NCI-H526 treated with DMSO at 0.1 percent for 48 hours (cell line): ENCODE measurements at places on chromosomes 2 and 18.
A peak's percentile ranks its signal among the peaks of the same experiment; 100 is the strongest.

- no peak for DNase-seq
Observed at GRCh38 chr2:143357966-143358365, 228.7 kb downstream of the ARHGAP15 start.

GRCh38 chr2:39306626-39307025, 62.9 kb upstream of the CDKL4 start:
- DNase-seq, result no peak

GRCh38 chr2:199456383-199457146, 1.2 kb downstream of the SATB2 start:
- peak; percentile 18 for DNase-seq

- no peak for DNase-seq
Observed at GRCh38 chr18:11808001-11808855, 43.0 kb upstream of the CHMP1B start.

DNA sequence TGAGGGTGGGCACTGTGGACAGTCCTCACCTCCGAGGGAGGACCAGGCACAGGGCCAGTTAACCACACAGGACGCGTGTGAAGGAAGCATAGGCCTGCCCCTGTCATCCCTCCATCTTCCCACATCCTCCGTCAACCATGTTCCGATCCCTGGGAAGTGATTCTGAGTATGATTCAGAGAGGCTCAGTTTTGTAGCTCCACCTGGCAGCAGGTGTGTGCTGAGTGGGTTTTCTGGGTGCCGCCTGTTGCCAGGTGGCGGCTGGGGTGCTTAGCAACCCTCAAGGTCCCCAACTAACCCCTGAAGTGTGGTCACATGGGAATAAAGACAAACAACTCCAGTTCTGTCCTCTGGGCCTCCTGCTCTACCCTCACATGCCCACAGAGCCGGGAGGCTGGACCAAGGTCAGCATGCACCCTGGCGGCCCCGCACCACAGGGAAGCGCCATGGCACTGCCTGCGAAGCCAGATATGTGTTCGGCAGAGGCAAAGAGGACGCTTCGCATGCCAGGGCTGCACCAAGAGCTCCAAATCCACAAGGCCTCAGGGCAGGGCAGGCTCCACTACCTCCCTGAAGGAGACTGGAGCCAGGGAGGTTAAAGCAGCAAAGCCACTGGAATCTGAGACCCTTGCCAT, 60.0 kb downstream of the ADCY3 start:
- no peak for DNase-seq

DNA sequence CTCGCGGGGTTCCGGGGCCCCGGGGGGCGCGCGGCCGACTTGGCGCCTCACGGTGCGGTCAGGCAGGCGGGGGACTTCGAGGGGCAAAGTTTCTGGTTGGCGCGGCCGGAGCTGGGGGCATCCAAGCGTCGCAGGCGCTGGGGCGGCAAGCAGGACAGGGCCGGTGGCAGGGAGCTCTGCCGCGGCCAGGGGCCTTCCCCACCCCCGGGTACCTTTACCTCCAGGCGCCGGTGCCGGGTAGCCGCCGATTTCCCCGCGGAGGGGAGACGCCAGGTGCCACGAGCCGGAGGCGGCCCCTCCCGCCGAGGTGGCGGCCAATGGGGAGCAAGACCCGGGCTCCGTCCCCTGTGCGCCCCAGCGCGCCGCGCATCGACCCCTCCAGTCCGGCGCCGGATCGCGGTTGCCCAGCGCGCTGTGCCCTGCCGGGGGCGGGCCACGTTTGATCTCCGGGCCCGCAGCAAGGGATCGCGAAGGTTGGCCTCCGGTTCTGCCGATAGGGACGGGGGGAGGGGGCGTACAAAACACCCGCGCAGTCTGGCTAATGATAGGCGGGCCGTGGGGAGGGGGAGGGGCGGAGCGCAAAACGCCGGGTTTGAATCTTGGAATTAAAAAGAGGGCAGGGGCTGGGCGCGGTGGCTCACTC, at the start of gene ST8SIA5:
TSS of gene ST8SIA5 (minus strand) at position 495 of the 643 bp plus-strand sequence. CDS start 545 bp downstream, outside the sequence.
- DNase-seq, result no peak

- peak; percentile 86 for DNase-seq
Observed at GRCh38 chr2:130807659-130808385, 28.9 kb upstream of the ARHGEF4 start.

GRCh38 chr2:233450864-233451575, 96.7 kb downstream of the DGKD start:
- DNase-seq, result no peak

DNA sequence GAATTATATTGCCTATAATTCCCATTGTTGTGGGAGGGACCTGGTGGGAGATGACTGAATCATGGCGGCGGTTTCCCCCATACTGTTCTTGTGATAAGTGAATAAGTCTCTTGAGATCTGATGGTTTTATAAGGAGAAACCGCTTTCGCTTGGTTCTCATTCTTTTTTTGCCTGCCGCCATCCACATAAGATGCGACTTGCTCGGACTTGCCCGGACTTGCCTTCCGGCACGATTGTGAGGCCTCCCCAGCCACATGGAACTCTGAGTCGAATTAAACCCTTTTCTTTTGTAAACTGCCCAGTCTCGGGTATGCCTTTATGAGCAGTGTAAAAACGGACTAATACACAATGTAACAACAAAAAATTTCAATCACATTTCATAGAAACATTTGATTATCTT, 115.8 kb downstream of the C2orf74 start:
- no peak for DNase-seq

DNA sequence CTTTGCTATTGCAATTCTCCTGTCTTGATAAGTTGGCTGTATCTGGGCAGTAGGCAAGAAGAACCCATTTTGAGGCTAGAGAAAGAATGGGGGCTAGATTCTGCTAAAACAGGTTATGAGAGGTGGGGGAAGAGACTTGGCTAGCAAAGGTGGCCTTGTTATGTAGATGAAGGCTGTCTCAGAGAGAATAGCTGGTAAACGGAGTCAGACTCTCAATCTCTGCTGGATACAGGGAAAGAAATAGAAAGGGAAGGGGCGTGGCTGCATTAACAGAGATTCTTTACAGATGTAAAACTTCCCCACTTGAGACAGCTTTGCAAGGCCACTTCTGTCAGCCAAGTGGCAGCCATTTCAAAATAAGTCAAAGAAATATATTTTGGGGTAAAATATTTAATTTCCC, 38.1 kb upstream of the ARHGAP25 start:
- no peak for DNase-seq

GRCh38 chr2:118115761-118116160, 27.5 kb downstream of the INSIG2 start:
- no peak for DNase-seq

GRCh38 chr2:20745924-20746555, 76.9 kb downstream of the LDAH start:
- no peak for DNase-seq

GRCh38 chr18:12321333-12321732, 13.3 kb downstream of the TUBB6 start:
- DNase-seq, result no peak

DNA sequence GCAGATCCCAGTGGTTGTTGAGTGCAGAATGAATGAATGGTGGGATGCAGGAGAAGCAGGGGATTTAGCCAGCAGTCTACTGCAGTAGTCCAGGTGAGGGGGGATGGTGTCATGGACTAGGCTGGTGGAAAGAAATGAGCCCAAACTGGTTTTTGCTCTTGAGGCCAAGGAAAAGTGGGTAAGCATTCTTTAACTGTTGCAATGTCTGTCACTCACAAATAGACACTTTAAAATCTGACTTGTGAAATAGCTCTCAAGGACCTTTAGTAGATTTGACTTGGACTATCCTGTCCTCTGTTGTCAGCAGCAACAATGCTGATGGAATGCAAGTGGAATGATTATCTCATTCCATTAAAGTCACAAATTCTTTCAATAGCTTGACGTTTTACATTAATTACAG, 37.5 kb upstream of the STK17B start:
- no peak for DNase-seq

GRCh38 chr2:33581872-33582271, 17.2 kb downstream of the FAM98A start:
- DNase-seq, result no peak

GRCh38 chr2:238284802-238285515, 3.5 kb downstream of the PER2 start:
- DNase-seq, result no peak

GRCh38 chr2:38751596-38752410, 642 bp upstream of the SRSF7 start:
- peak; percentile 56 for DNase-seq

DNA sequence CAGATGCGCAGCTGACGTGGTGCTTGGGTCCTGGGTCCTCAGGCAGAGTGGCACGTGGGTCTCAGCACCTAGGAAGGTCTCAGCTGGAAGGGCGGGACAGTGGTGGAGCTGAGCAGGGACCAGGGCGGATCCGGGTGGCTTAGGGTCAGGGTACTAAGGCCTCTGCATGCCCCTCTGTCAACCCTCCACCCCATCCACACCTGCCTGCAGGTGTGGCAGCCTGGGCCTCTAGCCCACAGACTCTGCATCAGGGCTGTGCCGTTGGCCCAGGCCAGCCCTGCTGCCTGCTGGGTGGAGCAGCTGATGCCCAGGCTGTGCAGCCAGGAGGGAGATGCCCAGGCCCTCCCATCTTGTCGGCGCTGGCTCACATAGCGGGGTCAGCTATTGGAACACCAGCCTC, 24.6 kb upstream of the OTOS start:
- DNase-seq, result no peak

- DNase-seq, result no peak
Observed at GRCh38 chr2:204024503-204024902, 87.9 kb downstream of the ICOS start.

GRCh38 chr2:20080428-20080827, 29.0 kb upstream of the LAPTM4A start:
- no peak for DNase-seq

DNA sequence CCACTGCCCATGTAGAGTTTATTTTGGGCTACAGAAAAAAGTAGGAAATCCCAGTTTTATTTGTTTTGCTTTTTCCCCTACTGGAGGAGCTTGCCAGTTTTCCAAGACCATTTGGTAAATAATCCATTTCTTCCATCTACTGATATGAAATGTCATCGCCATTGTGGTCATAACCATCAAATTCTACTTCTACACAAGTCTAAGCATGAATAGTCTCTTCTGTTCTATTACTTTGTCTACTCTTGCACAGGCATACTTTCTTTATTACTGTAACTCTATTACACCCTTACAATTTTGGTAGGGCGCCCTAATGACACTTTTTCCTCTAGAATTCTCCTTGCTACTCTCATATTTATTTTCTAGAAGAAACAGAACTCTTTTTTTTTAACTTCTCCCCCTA, 120.7 kb downstream of the ATAD2B start:
- no peak for DNase-seq

GRCh38 chr2:113711851-113712250, 44.6 kb downstream of the SLC35F5 start:
- peak; percentile 16 for DNase-seq

DNA sequence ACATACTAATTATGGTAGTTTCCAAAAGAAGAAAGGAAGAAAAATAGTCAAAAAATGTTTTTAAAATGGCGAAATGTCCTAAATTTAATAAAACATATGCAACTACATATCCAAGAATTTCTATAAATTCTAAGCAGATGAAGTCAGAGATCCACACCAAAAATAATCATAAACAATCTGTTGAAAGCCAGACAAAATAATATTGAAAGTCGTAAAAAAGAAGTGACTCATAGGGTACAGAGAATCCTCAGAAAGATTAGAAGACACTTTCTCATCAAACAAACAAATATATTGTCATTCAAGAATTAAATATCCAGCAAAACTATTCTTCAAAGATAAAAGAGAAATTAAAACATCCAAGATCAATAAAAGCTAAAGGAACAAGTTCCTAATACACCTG, 281.4 kb upstream of the ZNF804A start:
- DNase-seq, result no peak

DNA sequence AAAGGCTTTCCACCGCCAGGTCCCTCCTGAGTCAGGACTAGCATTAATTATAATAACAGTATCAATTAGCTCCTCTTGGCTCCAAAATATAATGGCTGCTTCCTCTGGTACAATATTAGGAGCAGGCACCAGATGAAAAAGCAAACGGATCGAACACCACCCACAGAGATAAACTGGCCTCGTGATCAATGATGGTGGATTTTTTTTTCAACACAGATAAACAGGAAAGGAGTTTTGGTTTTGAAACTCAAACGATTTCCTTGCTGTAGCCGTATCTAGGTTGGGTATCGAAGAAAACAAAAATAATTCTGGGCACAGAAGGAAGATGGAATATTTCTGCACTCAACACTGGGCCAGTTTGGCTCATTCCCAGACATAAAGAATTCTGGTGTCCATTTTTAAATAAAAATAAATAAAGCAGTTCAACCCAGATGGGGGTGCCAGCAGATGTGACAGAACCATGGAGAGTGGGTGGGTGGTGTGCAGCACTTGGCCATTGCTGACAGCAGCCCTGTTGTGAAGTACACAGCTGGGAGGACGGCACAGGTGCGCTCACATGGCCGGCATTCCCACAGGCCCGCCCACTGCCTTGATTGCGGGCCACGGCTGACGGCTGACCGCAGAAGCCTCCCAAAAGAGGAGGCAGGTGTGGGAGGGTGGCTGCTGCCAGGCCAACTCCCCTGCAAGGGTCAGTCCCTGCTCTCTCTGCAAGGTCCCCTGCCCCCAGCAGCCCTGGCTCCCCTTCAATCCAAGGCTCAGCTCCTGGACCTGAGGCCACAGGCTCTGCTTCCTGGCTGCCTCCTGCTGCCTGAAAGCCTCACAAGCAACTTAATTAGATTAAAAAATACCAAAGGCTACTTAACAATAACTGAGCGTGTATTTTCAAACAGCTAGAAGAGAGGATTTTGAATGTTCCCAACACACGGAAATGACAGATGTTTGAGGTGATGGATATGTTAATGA, 351.9 kb upstream of the ID2 start:
- DNase-seq, result no peak

GRCh38 chr2:225597911-225598310, 198.4 kb downstream of the NYAP2 start:
- no peak for DNase-seq

DNA sequence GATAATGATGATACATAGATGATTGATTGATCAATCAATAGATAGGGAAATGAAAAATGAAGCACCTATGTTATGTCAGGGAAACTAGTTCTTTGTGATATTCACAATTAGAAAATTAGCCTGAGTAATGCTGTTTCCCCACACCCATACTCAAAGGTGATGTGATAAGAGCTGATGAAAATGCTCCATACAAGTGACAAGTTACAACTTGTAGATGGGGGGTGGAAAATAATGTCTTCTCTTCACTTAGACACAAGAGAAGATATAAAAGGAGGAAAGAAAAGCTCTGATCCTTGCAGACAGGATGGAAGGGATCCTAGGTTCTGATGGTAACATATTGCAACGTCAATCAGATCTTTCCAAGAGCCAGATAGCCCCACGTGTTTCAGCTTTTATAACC, 365.9 kb downstream of the AKAIN1 start:
- no peak for DNase-seq
